ENCODE measurements at places on chromosomes 13 and 19.

DNA sequence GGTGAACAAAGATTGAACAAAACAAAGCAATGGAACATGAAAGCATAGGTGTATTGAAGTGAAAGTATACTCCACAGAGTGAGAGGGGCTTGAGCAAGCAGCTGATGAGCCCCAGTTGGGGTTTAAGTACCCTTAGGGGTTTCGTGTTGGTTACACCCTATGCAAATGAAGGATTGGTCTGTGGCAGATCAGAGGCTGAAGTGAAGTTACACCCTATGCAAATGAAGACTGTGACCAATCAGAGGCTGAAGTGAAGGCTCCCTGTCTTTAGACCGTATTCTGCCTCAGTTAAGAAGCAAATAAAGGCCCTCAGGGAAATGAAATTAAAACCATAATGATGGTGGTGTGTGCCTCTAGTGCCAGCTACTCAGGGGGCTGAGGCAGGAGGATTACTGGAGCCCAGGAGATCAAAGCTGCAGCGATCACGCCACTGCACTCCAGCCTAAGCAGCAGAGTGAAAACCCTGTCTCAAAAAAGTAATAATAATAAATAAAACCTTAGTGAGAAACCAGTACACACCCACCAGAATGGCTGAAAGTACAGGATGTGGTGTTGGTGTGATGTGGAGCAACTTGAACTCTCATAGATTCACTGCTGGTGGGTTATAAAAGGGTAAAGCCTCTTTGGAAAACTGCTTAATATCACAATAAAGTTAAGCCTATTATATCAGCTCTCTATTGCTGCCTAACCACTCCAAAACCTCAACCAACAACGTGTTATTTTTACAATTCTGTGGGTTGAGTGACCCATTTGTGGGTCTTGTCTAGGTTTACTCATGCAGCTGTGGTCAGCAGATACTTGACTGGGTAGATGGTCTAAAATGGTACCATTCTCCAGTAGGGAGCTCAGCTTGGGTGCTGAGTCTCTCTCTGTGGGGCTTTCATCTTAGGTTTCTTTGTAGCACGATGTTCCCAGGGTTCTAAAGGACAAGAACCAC, 12.8 kb upstream of the UPF3A start:
- no peak for DNase-seq

GRCh38 chr19:14761607-14762006, 16.8 kb downstream of the ADGRE2 start:
- DNase-seq = peak; percentile 35

DNA sequence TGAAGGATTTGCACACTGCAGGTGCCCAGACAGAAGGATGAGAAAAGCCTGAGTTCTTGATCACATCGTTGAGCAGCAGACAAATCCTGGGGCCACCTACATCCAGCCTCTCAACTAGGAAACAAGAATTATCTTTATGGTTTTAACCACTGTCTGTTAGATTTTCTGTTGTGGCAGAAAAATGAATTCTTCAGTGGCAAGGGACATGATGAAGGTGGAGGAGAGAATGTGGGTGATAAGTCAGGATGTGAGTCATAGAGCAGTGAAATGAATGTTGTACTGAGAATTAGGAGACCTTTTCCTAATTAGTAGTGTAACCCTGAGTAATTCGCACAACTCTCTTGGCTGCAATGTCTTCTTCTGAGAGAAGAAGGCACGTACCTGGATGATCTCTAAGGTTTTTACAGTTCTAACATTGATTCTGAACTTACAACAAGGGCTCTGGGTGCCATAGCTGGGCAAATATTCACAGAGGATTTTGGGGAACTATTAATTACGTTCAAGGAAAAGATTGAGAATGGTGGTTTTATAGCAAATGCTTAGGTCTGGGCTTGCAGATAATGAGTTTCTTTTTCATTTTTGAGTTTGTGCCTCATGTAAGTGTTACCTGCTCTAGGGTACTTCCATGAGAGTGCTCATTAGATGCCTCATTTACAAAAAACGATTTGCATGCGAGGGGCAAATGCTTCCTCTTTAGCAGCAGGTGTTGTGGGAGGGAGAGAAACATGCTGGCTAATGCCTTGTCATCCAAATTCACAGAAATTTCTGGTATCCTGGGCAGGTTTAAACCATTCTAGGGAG, 111.0 kb upstream of the KL start:
- no peak for DNase-seq

GRCh38 chr19:7925171-7925851, 624 bp downstream of the CTXN1 start:
- DNase-seq = no peak

- no peak for DNase-seq
Observed at GRCh38 chr13:24997367-24997967, 98.5 kb upstream of the PABPC3 start.

DNA sequence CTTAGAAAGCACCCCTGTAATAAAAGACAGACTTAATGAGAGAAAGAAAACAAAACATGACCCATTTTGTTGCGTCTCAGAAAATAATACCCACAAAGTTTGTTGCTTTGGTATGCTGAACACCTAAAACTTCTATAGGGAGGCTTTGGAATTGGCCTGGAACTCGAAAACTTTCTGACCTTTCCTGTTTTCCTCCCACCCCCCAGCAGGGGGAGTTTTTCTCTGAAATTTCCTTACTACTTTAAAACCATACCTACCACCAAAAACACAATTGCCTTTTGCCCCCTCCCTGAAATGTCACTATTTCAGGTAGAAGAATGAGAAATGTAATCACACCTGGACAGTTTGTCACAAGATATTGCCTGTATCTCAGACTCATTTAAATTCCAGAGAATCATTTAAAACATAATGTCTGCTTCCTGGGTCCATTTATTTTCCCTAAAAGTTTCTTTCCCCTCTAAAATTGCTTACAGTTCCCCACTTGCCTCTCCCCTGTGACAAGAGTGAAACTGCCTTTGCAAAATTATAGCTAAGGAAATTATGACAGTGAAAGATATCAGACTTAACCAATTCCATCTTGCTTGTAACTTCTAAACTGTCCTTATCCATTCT, 2700.2 kb downstream of the PCDH9 start:
- no peak for DNase-seq

GRCh38 chr13:93158565-93158964, 68.0 kb upstream of the GPC6 start:
- DNase-seq = no peak

- DNase-seq = no peak
Observed at GRCh38 chr13:26488236-26489003, 69.1 kb upstream of the WASF3 start.

DNA sequence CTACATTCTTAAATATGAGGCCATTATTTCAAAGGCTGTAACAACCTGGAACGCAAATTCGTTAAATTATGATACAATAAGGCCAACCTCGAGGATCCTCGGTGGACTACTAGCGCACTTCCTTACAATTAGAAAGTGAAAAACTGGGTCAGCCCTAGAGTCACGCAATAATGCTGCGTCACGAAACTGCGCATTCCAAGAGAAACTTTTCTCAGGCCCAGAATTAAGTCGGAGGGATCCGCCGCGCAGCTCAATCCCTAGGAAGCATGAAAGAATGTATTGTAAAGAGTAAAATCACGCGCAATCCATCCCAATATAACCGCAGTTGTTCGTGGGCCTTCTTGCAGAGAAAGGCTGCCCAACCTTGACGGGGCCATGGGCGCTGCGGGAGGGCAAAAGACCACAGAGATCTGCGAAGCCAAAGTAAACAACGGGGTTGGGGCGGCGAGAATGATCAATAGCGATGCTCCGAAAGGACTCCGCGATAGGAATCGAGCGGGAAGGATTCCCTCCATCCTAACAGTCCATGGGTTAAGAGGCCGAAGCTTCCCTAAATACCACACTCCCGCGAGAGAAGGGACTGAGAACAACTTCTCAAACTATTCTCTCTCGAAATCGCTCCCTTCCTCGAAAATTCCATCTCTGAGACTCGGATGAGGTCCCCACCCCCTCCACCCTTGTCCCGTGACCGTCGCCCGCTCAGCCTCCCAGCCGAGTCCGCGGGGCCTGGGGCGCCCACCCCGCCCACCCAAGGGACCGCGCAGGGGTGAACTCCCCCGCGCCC, 564 bp downstream of the SPART start:
- peak; percentile 88 for DNase-seq

- no peak for DNase-seq
Observed at GRCh38 chr19:7637374-7638256, 705 bp downstream of the STXBP2 start.

DNA sequence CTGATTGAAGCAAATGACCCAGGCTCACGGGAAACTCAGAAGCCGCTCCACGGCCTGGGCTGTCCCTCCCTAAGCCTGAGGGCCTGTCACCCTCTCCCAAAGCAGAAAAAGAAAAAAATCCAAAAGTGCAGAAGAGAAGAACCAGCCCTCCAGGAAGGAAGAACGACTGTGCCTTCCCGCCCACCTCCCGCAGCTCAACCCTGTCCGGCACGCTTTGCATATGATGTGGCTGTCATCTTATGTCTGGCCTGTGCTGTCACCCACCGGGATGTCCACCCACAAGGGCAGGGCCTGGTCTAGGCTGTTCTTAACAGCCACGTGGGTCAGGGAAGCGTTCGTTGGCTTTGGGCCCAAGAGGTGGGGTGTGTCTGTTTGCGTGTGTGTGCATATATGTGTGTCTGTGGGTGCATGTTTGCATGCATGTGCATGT, 13.7 kb downstream of the ZBTB7A start:
- peak; percentile 79 for DNase-seq

GRCh38 chr19:10568062-10568825, 535 bp downstream of the CDKN2D start:
- peak; percentile 80 for DNase-seq

- DNase-seq = no peak
Observed at GRCh38 chr13:65112531-65112941, 2117.6 kb downstream of the PCDH9 start.

Measured in suprapubic skin (tissue), 4 donors.